ENCODE measurements at places on chromosomes 7 and 10. TPM values are rescaled to one million over a fixed set of nuclear protein-coding genes. Genes with fewer than 3 reads are reported as not detected.

DNA sequence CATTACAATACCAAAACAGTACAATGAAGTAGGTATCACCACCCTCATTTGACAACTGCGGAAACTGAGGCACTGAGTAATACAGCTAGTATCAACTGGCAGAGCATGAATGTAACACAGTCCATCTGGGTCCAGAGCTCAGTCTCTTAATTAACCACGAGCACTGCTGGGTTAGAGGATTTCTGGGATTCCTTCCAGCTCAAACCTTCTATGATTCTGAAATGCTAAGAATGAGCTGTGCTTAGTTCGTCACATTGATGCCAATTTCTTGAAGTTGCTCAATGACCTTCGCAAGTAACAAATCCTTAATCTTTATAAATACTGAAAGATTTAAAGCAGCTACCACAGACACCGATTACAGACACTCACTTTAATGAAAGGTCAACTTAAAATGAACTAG, 62.5 kb downstream of the SGMS1 start:
- DNase-seq: no peak

- DNase-seq: no peak
Measured at GRCh38 chr7:41911792-41912191, 208.9 kb upstream of the INHBA start.

- DNase-seq: no peak
Measured at GRCh38 chr10:129233351-129234148, 233.5 kb upstream of the MGMT start.

Gene C10orf105
- not detected for total RNA-seq

Gene BMPER
- 1.3 TPM for total RNA-seq

Gene PALS2
- total RNA-seq: 5.6 TPM

Gene CALML5
- not detected for total RNA-seq
